Fibroblast of the aortic adventitia (primary cell): ENCODE measurements at places on chromosomes 13 and 19. TPM values are rescaled to one million over a fixed set of nuclear protein-coding genes. Genes with fewer than 3 reads are reported as not detected.

ZNF625 gene
- 7.2 and 18.6 TPM in 2 replicates for total RNA-seq

ZNF829 gene
- total RNA-seq: 5.2 and 5.5 TPM in 2 replicates

ZNF574 gene
- 4.7 and 17.2 TPM in 2 replicates for total RNA-seq

SLC27A1 gene
- 11.4 and 42.0 TPM in 2 replicates for total RNA-seq

PGLYRP2 gene
- not detected in 2 replicates for total RNA-seq

SCGB2B2 gene
- 0.09 TPM in 1 of 2 replicates, not detected in the other for total RNA-seq

TTC9B gene
- total RNA-seq: not detected in 2 replicates

ZNF555 gene
- total RNA-seq: 5.9 and 7.0 TPM in 2 replicates

FCHO1 gene
- 0.36 TPM in 1 of 2 replicates, not detected in the other for total RNA-seq

C1QTNF9 gene
- not detected in 2 replicates for total RNA-seq

PRRG2 gene
- total RNA-seq: 0.27 and 0.57 TPM in 2 replicates

ZNF529 gene
- 10.5 TPM in 2 replicates for total RNA-seq
